Fibroblast of gingiva (primary cell): ENCODE measurements at places on chromosomes 16 and 17.

DNA sequence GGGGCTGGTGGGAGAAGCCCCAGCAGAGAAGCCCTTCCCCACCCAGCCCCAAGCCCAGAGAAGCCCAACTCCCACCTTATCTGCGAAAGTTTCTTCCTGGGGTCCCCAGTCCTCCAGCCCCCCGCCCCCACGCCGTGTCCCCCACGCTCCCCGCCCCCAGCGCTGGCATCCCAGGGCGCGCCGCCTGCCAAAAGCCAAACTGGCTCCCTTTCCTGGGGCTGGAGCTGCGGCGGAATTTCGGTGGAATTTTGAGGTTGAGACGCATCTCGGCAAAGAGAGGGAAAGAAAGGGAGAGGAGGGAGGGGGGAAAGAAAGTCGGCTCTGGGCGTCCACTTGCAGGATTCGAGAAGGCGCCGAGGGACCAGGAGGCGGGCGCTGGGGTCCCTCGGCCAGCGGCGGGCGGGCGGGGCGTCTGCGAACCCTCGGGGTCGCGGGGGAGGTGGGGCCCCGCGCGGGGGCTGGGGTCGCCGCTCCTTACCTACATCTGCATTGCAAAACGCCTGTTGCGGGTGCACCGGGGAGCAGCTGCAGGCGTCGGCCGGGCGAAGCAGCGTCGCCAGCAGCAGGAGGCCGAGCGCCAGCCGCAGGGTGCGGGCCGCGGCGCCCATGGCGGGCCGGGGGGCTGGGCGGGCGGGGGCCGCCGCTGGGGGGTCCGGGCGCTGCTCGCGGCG lies 571 bp downstream of the TIMP2 start:
- no peak for DNase-seq

- no peak for DNase-seq
Observed at GRCh38 chr17:81115749-81116464, 49.4 kb upstream of the PVALEF start.

- no peak for DNase-seq
Observed at GRCh38 chr17:65147955-65148354, 10.8 kb downstream of the RGS9 start.

- DNase-seq: no peak
Observed at GRCh38 chr17:35468475-35468874, 19.9 kb upstream of the SLFN13 start.

GRCh38 chr16:88467541-88467944 lies 14.5 kb downstream of the ZFPM1 start:
- DNase-seq: no peak

DNA sequence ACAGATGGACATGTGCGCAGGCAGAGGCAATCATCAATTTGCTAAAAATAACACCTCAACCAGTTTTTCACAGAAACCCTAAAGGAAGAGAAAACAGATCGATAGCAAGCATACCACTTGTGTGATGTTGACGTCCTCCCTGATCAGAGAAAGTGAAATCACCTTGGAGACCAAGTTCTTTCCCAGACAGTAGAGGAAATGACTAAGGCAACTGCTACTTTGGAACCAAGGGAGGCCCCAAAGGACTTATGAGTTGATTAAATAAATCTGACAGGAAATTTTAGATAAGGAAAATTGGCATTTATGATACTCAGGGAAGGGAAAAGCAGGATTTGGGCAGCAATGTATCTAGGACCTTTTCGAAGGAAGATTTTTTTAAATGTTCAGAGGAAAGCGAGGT lies 267.1 kb upstream of the ASIC2 start:
- no peak for DNase-seq

GRCh38 chr17:15091825-15092224 lies 173.3 kb downstream of the PMP22 start:
- DNase-seq: no peak

DNA sequence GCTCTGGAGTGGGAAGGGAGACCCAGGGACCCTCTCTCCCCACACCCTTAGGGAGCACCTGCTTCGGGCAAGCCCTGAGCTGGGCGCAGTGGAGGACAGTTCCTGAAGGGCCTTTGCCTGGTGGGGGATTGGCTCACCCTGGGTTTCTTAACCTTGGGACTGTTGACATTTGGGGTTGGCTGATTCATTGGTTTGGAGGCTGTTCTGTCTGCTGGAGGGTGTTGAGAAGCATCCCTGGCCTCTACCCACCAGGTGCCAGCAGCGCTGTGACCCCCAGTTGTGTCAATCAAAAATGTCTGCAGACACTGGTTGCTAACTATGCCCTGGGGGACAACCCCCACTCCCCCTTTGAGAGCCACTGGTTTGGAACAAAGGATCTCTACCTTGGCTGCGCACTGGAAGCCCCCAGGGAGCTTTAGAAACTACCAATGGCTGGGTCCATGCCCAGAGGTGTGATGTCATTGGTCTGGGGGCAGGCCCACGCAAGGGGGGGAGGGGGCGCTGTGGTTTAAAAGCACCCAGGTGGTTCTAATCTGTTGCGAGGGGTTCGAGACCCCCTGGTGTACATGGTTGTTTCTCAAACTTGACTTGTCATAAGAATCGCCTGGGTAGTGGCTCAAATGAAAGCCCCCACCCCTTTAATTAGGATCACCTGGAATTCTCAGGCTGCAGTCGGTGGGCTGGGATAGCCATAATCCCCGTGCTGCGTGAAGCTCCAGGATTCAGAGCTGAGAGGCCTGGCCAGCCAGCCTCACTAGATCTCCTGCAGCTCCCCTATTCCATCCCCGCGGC lies 151.9 kb upstream of the GSE1 start:
- peak; percentile 54 for DNase-seq

- no peak for DNase-seq
Observed at GRCh38 chr16:3797473-3797872, 80.1 kb upstream of the TRAP1 start.

DNA sequence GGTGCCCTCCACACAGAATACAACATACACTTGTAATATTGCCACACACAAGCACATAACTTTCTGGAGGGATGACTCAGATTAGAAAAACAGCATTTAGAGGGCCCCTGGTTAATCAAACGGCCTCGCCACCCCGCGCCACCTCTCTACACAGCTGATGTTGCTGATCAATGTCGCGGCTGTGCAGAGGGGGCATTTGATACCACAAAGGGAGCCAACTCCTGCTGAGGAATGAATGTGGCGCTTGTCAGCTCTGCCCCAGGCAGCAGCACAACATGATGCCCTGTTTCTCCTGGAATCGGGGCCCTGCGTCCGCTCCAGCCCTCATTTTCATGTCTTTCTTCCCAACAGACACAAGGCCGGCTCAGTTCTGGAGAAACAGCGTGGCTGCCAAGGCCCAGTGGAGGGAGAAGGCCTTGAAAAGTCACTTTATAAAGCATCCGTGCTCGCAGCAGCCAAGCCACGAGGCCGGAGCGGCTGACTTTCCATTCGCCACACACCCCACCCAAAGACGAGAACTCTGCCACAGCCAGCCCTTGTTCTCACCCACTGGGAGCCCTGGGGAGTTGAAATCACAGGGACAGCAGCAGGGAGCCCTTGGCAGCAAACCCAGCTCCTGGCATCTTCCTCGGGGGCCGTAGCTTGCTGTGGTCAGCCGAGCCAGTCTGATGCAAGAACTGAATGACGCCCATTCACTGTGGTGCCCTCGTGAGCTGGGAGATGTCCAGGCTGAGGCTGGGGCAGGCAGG lies 65.6 kb downstream of the XYLT1 start:
- peak; percentile 97 for DNase-seq

GRCh38 chr16:86921289-86921688 lies 342.9 kb downstream of the FOXL1 start:
- no peak for DNase-seq

DNA sequence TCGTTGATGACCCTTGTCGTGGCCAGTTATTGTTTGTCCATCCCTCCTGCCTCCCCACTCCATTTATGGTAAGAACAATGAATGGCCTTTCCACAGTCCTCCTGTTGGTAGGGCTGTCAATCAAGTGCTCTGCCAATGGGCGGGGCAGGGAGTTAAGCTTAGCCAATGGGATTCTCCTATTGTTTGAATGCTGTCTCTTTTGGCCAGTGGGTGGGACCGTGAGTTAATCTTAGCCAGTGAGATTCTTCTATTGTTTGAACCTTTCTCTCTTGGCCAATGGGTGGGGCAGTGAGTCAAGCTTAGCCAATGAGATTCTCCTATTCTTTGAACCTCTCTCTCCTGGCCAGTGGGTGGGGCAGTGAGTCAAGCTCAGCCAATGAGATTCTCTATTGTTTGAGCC lies 85.4 kb downstream of the IRX3 start:
- no peak for DNase-seq

GRCh38 chr16:50172195-50172922 lies 19.3 kb downstream of the TENT4B start:
- no peak for DNase-seq

DNA sequence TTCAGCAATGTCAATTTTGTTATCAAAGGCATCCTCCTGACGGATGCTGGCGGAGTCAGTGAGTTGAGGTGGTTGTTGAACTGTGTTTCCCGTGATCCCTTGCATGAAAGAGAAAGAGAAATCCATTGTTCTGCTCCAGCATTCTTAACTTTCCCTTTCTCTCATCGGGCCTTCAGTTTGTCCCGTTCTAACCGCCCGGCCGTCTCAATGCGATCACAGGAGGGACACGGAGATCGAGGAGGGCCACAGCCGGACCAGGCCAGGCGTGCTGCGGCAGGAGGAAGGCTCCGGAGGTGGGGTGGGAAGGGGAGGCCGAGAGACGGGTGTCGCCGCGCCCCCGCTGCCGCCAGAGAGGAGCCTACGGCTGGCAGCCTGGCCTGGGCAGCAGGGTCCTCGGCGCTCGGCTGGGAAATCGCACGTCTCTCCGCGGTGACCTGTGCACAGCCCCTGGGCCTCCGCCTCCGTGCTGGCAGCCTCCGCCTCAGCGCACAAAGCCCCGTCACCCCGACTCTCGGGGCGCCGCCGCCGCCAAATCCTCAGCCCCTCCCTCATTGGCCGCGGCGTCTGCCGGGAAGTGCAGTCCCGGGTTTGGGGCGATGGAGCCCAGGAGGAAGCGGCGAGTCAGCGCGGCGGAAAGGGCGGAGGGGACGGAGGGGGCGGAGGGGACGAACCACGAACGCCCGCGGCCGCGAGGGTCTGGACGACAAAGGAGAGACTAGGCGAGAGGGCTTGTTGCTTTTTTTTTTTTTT lies 38.1 kb downstream of the SOST start:
- DNase-seq: peak; percentile 62

GRCh38 chr17:77827039-77827438 lies 131.5 kb upstream of the TNRC6C start:
- no peak for DNase-seq

DNA sequence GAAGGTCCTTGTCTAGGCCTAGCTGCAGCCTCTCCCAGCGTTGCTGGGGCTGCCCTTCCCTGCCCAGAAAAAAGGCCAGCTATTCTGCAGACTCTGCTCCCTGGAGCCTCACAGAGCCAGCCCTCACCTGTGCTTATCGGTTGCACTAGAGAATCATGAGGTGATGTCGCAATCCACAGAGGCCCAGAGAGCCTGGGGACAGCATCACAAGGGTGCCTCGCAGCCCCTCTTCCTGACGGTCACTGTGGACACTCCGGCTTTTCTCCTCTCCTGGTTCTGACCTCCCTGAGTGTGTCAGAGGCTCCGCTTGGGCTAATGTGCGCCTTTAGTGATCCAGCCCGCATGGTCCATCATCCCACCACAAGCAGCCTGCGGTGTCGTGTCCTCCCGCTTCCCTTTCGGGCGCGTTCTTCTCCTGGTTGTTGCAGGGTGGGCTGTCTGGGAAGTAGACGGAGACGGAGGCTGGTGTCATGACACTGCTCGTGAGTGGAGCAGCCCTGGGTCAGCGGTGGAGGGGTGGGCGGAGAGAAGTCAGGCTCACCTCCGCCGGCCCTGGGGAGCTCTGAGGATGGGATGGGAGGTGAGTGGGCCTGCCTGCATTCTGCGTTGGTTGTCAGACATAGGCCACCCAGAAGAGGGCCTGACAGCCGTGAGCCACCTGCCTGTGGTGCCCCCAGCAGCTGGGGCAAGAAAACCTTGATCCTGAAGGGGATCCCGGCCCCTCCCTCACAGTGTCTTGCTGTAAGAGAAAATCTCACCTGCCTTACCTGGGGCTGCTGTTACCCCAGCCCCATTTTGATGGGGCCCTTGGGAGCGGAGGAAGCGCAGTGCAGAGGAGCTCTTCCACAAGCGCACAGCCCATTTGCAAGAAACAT lies 165.9 kb upstream of the CHMP6 start:
- no peak for DNase-seq

DNA sequence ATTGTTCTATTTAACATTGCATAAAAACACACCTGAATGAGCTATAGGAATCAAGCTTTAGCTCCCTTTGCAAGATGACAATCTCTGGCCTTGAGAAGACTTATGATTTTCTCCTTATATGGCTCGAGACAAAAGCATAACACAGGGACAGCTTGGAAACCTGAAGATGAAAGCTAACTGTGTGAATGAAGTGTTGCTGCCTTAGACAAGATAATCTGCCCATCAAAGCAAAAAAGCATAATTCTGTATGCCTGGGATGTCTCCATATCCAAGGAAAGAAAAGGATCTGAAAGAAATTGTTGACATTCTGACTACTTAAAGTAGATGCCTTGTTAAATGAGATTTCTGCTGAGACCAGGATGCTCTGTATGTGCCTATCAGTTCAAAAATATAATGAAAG lies 526.7 kb upstream of the TOM1L1 start:
- no peak for DNase-seq

DNA sequence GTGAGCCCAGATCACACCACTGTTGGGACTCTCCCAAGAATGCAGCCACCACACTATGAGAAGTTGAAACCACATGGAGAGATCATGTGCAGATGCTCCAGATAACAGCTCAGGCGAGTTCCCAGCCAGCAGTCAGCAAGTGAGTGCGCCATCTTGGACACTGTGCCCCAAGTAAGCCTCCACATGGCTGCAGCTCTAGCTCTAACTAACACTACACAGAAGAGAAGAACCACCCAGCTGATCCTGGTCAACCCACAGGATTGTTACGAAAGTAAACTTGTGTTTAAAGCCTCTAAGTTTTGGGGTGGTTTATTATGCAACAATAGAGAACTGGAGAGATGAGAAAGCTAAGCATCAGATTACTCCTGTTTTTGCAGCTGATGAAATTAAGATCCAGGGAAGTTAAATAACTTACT lies 25.8 kb downstream of the SLC38A7 start:
- peak; percentile 38 for DNase-seq

DNA sequence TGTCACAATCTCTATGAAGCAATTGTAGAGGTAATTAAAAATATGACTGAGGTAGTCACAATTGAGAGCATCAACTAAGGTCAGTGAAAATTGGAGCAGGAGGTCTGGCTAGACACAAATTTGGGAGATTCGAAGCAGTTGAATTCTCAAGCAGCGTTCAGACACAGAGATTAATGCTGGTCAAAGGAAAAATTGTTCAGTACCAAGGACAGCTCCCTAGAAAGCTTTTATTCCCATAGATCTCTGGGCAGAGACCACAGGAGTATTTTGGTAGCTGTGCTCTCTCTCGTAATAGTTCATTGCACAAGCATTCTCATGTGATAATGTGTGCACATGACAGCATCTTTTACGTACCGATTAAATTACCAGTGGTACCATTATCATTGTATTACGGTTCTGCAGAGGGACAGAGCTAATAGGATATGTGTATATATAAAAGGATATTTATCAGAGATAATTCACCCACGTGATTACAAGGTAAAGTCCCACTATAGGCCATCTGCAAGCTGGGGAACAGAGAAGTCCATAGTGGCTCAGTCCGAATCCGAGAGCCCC lies 387.5 kb upstream of the HSBP1 start:
- no peak for DNase-seq

- no peak for DNase-seq
Observed at GRCh38 chr16:80366023-80366422, 174.8 kb upstream of the DYNLRB2 start.
